ENCODE measurements at places on chromosomes 7 and 10. TPM values are rescaled to one million over a fixed set of nuclear protein-coding genes. Genes with fewer than 3 reads are reported as not detected.

GRCh38 chr7:78296644-78297371 lies 498.2 kb downstream of the PHTF2 start:
- H3K27me3 ChIP-seq = no peaks in the 10 kb centered on the region
- H3K27ac ChIP-seq = no peak overlapping the region
- H3K36me3 ChIP-seq = no peaks in the 10 kb centered on the region
- no peak for DNase-seq
- no peak overlapping the region for H3K4me3 ChIP-seq
- peaks cover 41% of the 10 kb centered on the region for H3K4me1 ChIP-seq

Gene SPAM1
- not detected for total RNA-seq

GRCh38 chr7:139681463-139681755 lies 96.4 kb downstream of the HIPK2 start:
- H3K36me3 ChIP-seq = 0 out of 2 replicates have a peak, but pooled peaks cover 7% of the 10 kb centered on the region
- H3K27me3 ChIP-seq = no peaks in the 10 kb centered on the region
- H3K27ac ChIP-seq = peak overlapping the region; percentile 97
- no peak for DNase-seq
- peaks cover 48% of the 10 kb centered on the region for H3K4me1 ChIP-seq

DNA sequence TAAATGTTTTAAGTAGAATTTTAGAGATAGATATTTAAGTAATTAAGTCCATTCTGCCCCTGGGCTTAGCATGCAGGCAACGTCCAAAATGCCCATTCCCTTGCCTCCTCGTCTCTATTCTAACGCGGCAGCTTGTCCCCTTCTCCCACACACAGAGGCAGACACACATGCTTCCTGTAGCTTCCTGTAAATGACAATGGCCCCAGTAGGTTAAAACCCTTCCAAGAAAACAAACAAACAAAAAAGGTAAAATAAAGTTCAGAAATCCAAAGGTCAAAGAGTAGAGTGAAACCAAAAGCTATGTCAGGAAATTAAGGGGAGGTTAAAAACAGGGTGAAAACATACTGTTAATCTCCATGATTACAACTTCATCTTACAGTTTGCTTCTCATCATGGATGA lies 857.6 kb downstream of the GATA3 start:
- H3K4me1 ChIP-seq = no peaks in the 10 kb centered on the region
- no peaks in the 10 kb centered on the region for H3K27me3 ChIP-seq
- H3K4me3 ChIP-seq = no peak overlapping the region
- no peaks in the 10 kb centered on the region for H3K36me3 ChIP-seq
- no peak overlapping the region for H3K27ac ChIP-seq
- DNase-seq = no peak

DNA sequence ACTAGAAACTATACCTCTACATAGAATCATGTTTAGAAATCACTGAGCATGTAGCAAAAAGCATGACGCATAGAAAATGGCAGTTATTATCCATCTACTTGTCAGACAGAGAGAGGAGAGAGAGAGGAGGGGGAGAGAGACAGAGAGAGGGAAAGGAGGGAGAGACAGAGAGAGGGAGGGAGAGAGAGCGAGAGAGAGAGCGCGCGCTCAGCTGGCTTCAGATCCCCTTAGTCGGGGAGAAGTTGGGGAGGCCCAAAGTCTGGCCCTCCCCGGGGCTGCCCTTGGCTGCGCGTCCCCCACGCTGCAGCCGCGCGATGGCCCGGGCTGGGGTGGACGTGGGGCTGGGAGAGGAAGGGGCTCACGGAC lies 37.0 kb downstream of the CNPY1 start:
- no peaks in the 10 kb centered on the region for H3K36me3 ChIP-seq
- no peak for DNase-seq
- no peak overlapping the region for H3K4me3 ChIP-seq
- H3K4me1 ChIP-seq = no peaks in the 10 kb centered on the region
- H3K27me3 ChIP-seq = peaks cover 93% of the 10 kb centered on the region

Data from GM23248 (cell line).